Anterior cingulate cortex (tissue), 58 donors: ENCODE measurements at places on chromosomes 12 and 14.

GRCh38 chr12:121634836-121635235, 8.5 kb downstream of the ORAI1 start:
- DNase-seq, result no peak

- DNase-seq, result no peak
Measured at GRCh38 chr14:21096978-21097635, 1.3 kb downstream of the ZNF219 start.

DNA sequence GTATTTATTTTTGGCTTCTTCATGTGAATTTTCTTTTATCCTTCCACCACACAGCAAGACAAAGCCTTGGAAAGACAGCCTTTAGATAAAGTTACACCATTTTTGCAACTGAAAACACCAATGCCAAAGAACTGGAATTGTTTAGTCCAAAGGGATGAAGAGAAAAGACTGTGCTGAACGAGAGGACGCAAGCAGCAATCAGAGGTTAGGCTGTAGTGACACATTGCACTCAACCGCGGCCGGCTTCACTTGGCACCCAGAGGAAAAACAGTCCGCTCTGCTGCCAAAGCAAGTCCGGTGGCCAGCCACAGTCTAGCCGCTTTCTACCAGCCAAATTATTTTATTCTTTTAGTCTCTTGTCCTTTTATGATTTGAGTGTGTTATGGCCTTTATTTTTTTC, 49.1 kb upstream of the KCNJ8 start:
- peak; percentile 15 for DNase-seq

GRCh38 chr14:103014466-103015228, 42.7 kb downstream of the CDC42BPB start:
- DNase-seq, result no peak

GRCh38 chr12:87827638-87828264, 201.4 kb downstream of the C12orf50 start:
- DNase-seq, result no peak

- DNase-seq, result no peak
Measured at GRCh38 chr14:97443412-97443811, 646.2 kb downstream of the VRK1 start.

DNA sequence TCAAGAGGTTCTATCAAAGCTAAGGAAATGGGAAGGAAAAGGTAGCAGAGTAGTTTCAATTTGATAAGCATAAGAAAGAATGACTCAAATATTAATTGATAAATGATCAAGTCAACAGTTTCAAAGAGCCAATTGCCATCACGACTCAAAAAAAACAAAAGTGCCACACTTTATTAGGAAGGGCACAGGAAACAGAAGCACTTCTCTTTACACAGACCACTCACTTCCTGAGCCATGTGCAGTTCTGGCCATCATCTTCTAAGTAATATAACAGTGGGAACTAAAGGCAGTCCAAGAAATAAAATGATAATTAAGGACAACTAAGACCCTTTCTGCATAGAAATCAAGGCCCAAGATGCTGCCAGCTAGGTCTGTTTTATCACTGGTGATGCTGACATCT, 13.2 kb downstream of the TM7SF3 start:
- DNase-seq, result no peak

DNA sequence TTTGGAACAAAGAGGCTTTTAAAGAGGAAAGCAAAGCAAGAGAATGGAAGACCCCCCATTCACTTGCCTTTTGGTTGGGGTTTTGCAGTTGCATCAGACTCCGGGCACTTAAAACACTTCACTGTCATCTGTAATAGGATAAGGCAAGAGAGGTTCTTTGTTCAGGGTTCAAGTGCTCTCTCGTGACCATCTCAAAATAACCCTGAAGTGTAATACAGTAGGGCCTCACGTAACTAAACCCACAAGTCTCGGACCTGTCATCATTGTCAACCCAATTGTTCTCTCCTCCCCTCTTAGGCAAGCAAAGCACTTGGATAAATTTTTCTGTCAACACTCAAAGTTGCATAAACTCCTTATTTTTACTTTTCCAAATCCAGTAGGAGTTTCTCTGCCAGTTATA, 26.9 kb upstream of the MYBPC1 start:
- no peak for DNase-seq

- DNase-seq, result no peak
Measured at GRCh38 chr14:39233680-39234326, at the start of gene MIA2. TSS of gene MIA2 (plus strand) at chr14:39233915. CDS start at chr14:39234115, 200 bp downstream.

DNA sequence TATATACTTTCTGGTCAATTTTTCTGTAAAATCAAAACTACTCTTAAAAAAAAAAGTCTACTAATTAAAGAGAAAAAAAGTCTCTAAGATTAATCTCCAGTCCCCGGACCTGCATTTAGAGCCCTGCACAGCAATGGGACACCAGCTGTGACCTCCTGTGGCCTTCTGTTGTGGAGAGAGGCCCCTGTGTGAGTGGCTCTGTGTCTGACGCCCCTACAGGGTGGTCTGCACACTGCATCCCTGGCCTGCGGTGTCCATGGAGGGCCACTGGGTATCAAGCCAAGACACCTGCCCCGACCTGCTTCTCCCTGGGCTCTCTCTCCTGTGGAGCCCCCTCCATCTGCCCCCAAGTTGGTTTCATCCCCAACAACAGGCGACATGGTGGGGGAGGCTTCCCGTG, 248.0 kb upstream of the DIO3 start:
- no peak for DNase-seq

DNA sequence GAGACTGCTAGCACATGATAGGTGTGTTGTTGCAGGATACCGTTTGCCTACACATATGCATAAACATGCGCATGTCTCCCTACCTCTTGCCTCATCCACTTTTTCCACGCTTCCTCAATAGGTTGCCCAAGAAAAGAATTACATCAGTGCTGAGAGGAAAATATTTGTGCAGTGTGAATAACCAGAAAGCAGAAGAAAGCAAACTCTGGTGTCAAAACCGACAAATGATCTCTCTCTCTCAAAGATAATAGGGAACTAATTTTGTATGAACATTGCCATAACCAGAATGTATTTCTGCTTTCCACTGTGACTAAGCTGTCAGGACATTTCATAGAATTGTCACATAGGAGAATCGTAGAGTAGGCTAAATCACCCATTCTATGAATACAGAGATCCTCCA, 1.3 kb downstream of the CLEC7A start:
- DNase-seq, result no peak

DNA sequence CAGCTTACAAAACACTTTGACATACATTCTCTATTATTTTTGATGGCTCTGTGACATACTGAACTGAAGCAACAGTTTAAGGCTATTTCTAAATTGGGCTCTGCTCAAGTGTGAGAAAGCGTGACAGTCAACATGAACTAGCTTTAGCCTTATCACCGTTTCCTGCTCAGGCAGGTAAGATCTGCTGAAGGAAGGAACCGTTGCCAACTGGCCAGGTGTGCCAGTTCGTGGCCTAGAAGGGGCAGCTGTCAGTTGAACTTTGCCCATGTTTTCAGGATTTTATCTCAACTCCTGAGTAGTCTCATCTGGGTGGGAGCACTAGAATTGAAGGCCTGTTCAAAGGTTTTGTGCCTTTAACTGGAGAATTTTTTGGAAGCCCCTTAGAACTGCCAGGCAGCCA, 79.5 kb downstream of the ETV6 start:
- DNase-seq, result no peak

DNA sequence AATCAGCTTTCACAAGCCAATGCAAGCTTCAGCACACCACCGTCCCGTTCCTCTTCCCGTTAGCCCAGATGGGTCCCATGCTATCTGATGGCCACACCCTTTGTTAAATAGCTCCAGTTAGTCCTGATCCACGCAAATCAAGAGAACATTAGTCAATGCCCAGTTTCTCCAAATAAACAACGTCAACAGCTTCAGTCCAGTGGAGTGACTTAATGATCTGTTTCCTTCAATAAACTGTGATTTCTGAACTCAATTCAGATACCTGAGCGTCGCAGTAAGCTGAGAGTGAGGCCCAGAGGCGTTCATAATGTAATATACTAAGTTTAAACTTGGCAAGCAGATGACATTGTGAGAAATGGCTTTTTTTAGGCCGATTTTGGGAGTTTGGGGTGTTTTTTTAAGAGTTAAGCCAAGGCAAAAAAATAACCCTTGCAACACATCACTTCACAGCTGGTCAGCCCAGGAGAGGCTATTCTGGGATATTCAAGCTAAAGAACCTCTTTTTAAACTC, 112.3 kb downstream of the ZFP36L1 start:
- DNase-seq, result no peak

DNA sequence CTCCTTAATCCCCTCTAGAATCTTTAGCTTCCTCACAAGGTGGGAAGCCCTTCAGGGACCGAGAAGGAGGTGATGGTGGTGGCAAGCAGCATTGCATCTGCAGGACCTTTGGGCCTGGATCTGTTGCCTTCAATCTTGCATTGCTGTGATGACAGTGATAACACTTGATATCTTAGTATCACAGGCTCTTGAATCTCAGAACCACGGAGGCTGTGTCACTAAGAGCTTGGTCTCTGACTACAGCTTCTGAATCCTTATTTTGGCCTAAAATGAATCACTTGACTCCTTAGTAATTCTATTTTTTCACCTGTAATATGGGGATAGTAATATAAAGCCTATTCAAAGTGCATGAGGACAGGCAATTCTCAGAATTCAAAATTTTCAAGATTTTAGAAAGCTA, 8.9 kb upstream of the AMN1 start:
- DNase-seq, result no peak

DNA sequence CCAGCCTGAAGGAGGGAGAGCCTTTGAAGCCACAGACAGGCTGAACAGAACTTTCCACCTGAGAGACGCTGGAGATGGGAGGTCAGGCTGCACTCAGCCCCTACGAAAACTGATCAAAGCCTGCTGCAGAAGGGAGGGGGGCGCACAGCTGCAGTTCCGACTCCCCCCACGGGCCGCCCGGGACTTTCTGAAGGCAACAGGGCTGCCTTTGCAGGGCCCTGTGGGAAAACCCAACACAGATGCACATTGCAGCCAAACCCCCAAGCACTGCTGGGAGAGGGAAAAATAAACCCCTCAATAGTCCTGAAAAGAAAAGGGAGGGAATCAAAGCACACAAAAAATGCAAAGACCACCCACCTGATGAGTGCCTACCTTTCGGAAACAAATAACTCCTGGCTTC, 290.6 kb downstream of the ZFP36L1 start:
- no peak for DNase-seq

GRCh38 chr12:13093191-13093847, 10.1 kb downstream of the GSG1 start:
- DNase-seq, result no peak

DNA sequence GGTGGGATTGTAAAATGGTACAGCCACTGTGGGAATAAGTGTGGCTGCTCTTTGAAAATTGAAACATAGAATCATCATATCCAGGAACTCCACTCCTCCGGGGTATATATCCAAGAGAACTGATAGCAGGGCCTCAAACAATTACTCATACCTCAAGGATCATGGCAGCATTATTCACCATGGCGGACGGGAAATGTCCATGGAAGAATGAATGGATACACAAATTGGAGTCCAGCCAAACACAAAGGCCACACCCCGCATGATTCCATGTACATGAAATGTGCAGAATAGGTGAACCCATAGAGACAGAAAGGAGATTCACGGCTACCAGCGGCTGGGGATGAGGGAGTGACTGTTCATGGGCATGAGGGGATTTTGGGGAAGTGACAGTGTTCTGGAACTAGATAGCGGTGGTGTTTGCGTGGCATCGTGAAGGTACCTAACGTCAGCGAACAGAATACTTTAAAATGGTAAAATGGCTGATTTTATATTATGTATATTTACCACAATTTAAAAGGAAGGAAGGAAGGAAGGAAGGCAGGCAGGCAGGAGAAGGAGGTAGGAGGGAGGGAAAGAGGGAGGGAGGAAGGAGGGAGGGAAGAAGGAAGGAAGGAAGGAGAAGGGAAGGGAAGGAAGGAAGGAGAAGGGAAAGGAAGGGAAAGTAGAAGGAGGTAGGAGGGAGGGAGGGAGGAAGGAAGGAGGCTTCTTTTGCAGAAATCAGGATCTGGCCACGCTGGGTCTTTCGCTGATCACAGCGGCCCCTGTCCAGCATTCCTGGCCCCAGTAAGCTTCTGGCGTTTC, 14.1 kb upstream of the NCOR2 start:
- DNase-seq, result no peak

- no peak for DNase-seq
Measured at GRCh38 chr12:19925841-19926240, 442.5 kb upstream of the PDE3A start.

GRCh38 chr12:51056242-51056641, 8.1 kb downstream of the LETMD1 start:
- DNase-seq, result no peak

- DNase-seq, result no peak
Measured at GRCh38 chr12:52200086-52200780, 8.4 kb upstream of the KRT80 start.

- DNase-seq, result no peak
Measured at GRCh38 chr14:92968291-92969020, 45.5 kb downstream of the CHGA start.

DNA sequence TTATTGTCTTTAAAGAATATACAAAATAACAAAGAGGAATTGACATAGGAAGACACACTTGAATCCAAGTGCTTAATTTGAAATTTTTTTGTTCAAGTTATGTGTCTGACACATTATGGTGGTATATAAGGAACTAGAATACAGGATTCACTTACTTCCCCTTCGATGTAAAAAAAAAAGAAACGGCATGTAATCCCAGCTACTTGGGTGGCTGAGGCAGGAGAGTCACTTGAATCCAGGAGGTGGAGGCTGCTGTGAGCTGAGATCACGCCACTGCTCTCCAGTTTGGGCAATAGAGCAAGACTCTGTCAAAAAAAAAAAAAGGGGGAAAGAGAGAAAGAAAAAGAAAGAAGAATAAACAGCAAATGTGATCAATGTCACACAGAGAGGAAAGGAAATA, 8.9 kb downstream of the CLEC12A start:
- no peak for DNase-seq

DNA sequence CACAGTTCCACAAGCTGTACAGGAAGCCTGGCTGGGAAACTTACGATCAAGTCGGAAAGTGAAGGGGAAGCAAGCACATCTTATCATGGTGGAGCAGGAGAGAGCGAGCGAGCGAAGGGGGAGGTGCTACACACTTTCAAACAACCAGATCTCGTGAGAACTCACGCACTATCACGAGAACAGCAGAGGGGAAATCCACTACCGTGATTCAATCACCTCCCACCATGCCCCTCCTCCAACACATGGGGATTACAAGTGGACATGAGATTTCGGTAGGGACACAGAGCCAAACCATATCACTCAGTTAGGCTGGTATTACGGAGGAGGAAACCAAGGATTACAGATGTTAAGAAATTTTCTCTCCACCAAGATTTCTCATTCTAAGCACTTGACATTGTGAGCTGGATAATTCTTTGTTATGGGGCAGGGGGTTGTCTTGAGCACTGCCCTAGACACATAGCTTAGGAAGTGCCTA, 262.0 kb upstream of the G2E3 start:
- no peak for DNase-seq

DNA sequence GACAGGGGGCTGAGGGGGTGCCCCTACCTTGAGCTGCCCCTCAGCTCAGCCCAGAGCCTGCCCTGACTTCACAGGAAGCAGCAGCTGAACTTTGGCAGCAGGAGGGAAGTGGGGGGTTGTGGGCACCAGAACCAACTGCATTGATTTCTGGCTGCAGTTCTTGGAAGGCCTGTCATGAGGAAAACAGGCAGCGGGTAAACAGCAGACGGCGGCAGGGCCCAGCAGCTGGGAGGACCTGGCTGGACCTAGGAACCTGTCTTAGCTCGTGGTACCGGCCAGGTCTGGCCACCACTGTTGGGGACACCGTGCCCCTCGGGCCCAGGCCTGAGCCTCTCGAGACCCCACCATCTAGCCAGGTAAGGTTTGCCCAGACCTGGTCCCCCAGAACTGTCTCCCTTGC, 154.2 kb upstream of the MYL2 start:
- no peak for DNase-seq

- no peak for DNase-seq
Measured at GRCh38 chr14:75460394-75460793, 32.6 kb downstream of the JDP2 start.

- DNase-seq, result no peak
Measured at GRCh38 chr14:57085801-57086200, 182.9 kb downstream of the EXOC5 start.
